CD4-positive, alpha-beta T cell treated with Interleukin-12 subunit alpha and Interleukin-12 subunit beta, for 1 hour (primary cell): ENCODE measurements at places on chromosomes 1 and 21.

DNA sequence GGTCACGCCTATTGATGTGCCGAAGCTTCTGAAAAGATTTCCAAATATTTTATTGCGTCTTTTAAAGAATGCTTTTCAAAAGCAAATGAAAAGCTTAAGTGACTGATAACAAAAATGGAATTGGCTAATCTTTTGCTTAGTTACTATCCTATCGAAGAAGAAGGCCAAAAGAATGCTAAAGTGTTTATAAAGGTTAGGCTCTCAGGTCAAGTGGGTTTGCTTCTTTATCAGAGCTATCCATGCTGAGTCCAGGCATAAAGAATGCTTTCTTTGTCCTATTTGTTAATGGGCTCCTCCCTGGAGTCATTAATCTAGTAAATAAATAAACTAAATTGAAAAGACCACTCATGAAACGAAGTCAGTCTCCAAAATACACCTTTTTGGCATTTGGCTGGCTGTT lies 133.4 kb upstream of the LYPLAL1 start:
- no peak for DNase-seq

DNA sequence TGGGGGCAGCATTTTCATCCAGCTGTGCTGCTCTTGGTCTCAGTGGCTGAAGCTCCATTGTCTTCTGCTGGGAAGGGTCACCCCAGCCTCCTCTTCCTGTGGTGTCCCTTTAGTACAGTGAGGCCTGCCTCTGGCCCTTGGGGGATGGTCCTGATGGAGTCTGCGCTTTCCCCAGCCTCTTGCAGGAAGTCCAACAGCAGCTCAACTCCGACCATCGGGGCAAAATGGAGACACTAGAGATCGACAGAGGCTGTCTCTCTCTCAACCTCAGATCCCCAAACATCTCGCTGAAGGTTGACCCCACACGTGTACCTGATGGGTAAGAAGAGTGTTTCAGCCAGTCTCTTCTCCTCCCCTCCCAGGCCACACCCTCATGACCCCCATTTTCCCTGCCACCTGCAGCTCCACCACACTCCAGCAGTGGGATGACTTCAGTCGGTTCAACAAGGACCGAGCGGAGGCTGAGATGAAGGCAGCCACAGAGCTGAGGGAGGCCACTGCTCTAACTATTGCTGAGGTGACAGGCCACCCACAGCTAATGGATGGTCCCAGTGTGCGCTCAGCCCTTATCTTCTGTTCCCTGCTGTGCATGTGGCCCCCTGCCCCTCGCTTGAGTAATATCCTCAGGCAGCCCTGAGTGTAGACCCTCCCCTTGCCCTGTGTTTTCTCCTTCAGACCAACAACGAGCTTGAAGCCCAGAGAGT lies 2.0 kb upstream of the ADPRS start:
- no peak for DNase-seq

- DNase-seq = no peak
These were observed 83.6 kb downstream of the CAMTA1 start for GRCh38 chr1:6868660-6869380.

- DNase-seq = no peak
These were observed 93.3 kb downstream of the IGSF21 start for GRCh38 chr1:18200918-18201317.

GRCh38 chr1:22471078-22471477 lies 19.4 kb downstream of the ZBTB40 start:
- no peak for DNase-seq

GRCh38 chr1:22126531-22126930 lies 16.4 kb downstream of the WNT4 start:
- DNase-seq = no peak

GRCh38 chr1:21942464-21942863 lies 5.4 kb upstream of the HSPG2 start:
- no peak for DNase-seq

DNA sequence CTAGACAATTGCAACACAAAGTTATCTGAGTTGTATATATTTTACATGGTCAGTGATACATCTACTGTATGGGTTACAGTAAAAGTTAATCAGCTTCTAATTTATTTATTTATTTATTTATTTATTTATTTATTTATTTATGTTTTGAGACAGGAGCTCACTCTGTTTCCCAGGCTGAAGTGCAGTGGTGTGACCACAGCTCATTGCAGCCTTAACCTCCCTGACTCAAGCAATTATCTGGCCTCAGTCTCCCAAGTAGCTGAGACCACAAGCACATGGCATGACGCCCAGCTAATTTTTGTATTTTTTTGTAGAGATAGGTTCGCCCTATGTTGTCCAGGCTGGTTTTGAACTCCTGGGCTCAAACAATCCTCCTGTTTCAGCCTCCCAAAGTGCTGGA lies 241.6 kb downstream of the PTPRC start:
- DNase-seq = no peak
